Bone marrow (tissue), 2 donors: ENCODE measurements at places on chromosomes 5 and 9.
A peak's percentile ranks its signal among the peaks of the same experiment; 100 is the strongest.

DNA sequence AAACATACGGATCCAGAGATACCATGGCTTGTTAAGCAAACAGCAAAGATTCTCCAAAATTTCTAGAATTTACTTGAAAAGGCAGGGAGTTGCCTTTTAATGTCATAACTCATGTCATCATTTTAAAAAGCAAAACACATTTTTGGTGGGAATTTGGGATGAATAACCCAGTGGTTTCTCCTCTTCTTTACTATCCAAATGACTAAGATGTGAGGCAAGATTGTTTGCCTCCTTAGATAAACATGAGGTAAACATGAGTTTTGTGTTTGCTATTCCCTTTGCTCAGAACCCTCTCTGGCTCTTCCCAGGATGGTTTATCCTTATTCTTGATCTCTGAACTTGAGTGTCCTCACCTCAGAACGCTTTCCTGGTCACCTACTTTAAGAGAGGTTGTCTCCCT is 267.0 kb downstream of the EBF1 start:
- DNase-seq: no peak

- no peak for DNase-seq
Observed at GRCh38 chr5:140075371-140075770, 32.3 kb upstream of the NRG2 start.

DNA sequence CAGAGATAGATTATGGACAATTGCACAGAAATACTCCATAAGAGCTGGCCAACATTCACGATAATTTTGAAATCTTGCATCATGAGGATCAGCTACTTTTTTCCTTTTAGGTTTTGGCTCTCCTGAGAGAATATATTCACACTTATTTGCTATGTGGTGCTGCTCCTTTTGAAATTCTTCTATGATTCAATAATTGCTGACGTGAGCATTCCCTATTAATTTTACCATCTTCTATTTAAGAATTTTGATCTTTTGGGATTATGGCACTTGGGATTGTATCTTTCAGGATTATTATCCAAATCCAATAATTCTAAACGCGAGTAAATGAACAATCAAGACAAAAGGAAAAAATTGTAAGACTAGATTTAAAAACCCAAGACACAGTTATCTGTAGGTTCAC is 358.8 kb downstream of the ELAVL2 start:
- DNase-seq: no peak

DNA sequence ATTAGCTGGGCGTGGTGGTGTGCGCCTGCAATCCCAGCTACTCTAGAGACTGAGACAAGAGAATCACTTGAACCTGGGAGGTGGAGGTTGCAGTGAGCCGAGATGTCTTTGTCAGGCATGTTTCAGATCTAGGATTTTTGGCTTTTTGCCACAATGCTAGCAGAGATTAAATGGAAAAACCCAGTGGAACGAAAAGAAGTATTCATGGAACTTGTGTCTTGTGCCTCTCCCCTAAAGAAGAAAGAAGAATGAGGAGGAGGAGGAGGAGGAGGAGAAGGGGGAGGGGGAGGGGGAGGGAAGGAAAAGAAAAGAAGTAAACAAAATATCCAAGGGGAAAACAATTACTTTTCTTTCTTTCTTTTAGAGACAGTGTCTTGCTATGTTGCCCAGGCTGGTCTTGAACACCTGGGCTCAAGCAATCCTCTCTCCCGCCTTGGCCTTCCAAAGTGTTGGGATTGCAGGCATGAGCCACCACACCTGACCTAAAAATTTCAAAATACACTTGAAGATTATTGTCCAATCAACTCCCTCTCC is 106.0 kb downstream of the ARRDC3 start:
- DNase-seq: no peak

DNA sequence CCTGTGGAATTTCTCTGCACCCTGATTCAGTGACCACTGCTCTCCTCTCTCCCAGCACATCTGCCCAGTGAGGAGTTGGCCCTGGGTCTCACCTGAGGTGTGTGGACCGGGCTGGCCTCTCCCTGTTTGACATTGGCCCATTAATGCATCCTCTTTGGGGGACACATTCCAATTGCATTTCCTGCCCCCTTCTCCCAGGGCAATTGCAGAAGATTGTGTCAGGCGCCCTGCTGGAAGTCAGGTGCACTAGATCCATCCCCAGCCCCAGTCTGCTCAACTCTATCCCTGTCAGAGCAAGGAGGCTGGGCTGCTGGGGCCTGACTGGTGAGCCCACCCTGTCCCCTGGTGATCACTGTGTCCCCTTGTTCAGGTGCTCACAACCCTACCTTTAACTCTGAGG is 84.5 kb downstream of the LMX1B start:
- no peak for DNase-seq

- no peak for DNase-seq
Observed at GRCh38 chr5:111747337-111747736, 9.7 kb downstream of the NREP start.

DNA sequence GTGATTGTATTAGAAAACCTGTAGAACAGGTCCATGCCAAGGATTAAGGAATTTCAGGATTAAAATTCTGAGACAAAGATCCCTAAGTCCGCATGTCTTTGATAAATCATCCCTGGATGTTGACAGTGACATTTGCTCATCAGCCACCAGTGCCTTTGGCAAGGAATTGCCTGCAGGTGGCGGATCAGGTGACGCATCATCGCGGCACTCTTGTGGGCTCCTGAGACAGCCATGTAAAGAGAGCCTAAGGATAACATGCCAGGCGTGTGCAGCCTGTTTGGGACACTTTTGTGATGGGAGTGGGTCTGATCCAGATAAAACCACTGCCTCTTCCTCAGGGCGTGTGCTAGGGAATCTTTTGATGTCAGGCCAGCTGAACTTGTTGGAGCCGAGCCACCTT is 40.6 kb downstream of the ADCY2 start:
- no peak for DNase-seq

- DNase-seq: no peak
Observed at GRCh38 chr5:120082316-120083068, 381.6 kb upstream of the PRR16 start.

GRCh38 chr9:109031241-109031640 is 17.9 kb upstream of the CTNNAL1 start:
- no peak for DNase-seq

- no peak for DNase-seq
Observed at GRCh38 chr5:173727839-173728778, 111.7 kb upstream of the BOD1 start.

DNA sequence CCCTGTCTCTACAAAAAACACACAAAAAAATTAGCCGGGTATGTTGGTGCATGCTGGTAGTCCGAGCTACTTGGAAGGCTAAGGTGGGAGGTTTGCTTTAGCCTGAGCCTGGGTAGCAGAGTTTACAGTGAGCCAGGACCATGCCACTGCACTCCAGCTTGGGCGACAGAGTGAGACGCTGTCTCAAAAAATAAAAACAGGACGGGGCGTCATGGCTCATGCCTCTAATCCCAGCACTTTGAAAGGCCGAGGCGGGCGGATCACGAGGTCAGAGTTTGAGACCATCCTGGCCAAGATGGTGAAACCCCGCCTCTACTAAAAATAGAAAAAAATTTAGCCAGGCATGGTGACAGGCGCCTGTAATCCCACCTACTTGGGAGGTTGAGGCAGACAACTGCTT is 40.3 kb downstream of the UBE2D2 start:
- DNase-seq: no peak

- DNase-seq: no peak
Observed at GRCh38 chr5:7960142-7960541, 91.2 kb downstream of the MTRR start.

DNA sequence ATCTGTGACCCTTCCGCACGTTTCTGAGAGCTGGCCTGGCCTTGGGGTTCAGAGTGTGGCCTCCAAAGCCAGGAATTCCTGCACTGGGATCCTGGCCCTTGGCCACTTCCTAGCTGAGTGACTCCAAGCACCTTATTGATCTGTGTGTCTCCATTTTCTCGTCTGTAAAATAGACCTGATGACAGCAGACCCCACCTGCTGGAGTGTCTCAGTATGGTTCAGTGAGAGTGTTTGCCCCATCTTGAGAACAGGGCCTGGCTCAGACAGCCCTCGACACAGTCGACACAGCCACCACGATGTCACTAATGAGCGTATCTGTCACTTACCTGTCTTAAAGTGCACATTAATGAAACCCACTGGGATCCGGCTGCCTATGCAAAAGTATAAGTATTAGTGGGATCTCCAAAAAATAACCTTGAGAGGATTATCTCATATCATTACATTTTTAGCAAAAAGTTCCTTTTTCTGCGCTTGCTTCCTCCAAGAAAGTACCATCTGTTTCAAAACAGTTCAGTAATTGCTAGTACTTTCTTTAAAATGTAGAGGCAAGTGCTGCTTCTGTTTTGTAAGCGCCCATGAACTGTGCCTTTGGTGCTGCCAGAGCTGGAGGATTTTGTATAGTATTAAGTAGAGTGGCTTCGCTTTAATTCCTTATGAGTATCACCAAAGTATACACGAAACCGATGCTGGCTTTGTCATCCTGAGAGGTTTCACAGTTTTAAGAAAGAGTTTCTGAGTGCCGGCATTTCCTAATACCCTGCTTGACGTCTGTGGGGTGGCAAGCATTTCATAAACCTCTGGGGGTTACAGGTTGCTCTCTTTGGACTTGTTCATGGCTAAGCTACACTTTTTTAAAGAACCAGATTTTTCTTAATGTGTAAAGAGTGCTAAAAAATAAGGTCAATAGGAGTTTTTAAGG is 31.7 kb downstream of the UBE2QL1 start:
- DNase-seq: no peak

GRCh38 chr5:75885849-75886596 is 168.8 kb upstream of the POC5 start:
- no peak for DNase-seq

DNA sequence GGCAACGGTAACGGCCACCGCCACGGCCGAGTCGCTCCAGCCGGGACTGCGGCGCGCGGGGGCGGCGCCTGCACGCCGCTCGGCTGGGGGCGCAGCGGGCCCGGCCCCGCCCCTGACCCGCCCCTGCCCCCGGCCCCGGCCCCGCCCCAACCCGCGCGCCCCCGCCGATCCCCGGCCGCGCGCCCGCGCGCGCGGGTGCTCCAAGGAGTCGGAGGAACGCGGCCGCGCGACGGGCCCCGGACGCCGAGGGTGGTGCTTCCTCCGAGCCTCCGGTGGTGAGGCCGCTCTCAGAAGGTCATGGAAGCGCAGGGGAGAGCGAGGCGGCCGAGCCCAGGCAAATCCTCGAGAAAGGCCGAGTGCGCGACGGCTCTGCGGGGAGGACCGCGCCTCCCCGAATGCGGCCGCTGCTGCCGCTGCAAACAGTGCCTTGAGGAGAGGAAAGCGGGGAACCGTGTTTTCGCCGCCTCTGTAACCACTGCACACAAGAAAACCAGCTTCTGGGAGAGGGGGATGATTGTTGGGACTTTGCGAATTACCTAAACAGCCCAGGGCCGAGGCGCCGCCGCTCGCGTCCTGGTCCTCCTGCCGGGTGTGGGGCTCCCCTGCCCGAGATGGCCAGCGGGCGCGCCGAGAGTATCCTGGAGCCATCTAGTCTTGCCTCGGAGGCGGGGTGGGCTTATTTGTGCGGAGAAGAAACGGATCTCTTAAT is at the start of gene LIFR:
Gene LIFR (minus strand): TSS at position 48 of the 709 bp plus-strand sequence. CDS start 25,999 bp downstream, outside the sequence.
- DNase-seq: no peak

DNA sequence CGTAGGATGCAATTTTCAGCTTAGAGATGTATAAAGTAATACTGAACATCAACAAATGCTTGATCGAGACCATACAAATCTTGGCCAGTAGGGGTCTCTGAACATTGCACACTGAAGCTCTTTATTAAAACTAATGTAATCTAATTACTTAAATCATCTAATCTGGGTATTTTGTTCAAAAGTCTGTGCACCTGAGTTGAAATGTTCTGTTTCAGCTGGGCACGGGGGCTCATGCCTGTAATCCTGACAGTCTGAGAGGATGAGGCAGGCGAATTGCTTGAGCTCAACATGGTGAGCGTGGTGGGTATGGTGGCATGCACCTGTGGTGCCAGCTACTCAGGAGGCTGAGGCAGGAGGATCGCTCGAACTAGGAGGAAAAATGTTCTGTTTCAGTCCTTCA is 41.0 kb downstream of the ESM1 start:
- DNase-seq: no peak

- no peak for DNase-seq
Observed at GRCh38 chr5:16446993-16447392, 18.6 kb downstream of the ZNF622 start.

DNA sequence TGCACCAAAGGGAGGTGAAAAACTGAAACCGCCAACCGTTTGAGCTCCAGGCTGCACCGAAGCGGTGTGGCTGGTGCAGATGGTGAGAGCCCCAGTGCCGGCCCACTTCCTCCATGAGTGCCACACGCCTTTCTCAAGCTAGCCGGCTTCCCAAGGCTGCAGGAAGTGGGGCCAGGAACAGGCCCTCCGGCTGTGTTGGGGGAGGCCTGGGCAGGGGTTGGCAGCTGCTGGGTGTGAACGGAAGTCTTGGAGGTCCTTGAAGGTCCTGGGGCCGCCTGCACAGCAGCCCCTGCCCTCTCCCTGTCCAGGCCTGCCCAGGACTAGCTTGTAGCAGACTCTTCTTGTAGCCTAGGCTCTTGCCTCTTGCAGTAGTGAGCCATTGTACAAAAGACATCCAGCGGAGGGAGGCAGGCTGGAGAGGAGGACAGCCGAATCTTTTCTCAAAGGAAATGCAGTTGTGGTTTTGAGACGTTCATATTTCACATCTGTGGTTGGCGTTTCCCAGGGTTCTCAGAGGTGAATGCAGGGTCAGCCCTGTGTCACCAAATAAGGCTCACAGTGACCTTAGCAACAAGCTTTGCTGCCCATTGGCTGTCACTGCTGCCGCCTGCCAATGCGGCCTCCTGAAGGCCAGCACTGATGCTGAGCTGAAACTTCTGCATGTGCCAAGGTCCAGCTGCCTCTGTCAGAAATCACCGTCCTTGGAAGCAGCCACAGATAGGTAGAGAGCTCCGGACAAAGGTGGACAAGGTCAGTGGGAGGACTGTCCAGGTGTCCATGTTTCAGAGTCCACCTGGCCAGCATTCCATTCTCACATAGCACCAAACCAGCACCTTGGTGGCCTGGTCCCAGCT is 23.9 kb downstream of the IRF1 start:
- peak; percentile 41 for DNase-seq

- no peak for DNase-seq
Observed at GRCh38 chr5:74433255-74433895, 207.2 kb downstream of the ENC1 start.

DNA sequence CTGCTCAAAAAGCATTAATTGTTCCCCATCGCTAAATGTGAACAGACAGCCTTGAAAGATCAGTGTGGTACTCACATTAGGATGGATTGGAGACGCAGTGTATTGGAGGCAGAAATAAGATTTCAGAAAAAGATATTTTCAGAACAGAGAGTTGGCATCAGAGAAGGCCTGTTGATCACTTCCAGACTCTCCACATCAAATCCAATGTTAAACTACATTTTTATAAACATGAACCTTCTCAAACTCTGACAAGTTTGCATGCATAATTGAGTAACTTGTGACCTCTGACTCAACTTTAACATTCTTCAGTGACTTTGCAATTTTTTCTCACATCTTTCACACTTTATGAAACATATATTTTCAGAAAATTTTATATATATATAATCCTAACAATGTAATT is 919.6 kb upstream of the SEMA6A start:
- DNase-seq: no peak

- DNase-seq: no peak
Observed at GRCh38 chr5:115487756-115488155, 56.8 kb downstream of the FEM1C start.

- no peak for DNase-seq
Observed at GRCh38 chr9:137786511-137786920, 91.1 kb upstream of the CACNA1B start.

- DNase-seq: no peak
Observed at GRCh38 chr9:134187110-134187531, 22.8 kb upstream of the RNU6ATAC start.
